GM23338 (cell line): ENCODE measurements at places on chromosomes 6 and 20.

DNA sequence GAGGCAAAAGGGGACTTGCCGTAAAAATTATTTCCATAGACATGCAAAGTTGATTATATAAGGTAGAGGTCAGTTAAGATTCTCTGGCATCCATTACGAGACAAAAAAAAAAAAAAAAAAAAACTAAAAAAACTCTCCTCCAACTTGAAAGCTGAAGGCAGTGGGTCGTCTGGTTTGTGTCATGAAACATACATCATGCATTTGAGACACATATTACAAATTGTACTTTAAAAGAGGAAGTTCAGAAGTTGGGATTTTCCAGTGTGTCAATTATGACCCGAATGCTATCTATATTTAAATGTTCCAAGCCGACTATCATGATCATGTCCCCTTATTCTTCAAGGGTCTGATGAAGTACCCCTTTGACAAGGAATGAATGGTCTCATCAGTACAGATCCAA, 125.1 kb downstream of the ZNF217 start:
- DNase-seq, result no peak

- no peak for DNase-seq
Observed at GRCh38 chr6:40325041-40325440, 262.1 kb downstream of the LRFN2 start.

- peak; percentile 9 for DNase-seq
Observed at GRCh38 chr20:40390654-40391053, 298.4 kb downstream of the MAFB start.

- no peak for DNase-seq
Observed at GRCh38 chr20:10906834-10907233, 233.0 kb upstream of the JAG1 start.
